ENCODE measurements at places on chromosomes 5 and 9. TPM values are rescaled to one million over a fixed set of nuclear protein-coding genes. Genes with fewer than 3 reads are reported as not detected.

The ANKRD33B gene
- 5.1 TPM for total RNA-seq

The MAP1B gene
- total RNA-seq: 164 TPM

The IFNA13 gene
- not detected for total RNA-seq

The PCDHA10 gene
- total RNA-seq: 0.59 TPM

The CDC20B gene
- not detected for total RNA-seq

The AMBP gene
- total RNA-seq: not detected

- no peak for DNase-seq
- no peaks in the 10 kb centered on the region for H3K27me3 ChIP-seq
- H3K4me1 ChIP-seq: no peaks in the 10 kb centered on the region
- H3K36me3 ChIP-seq: no peaks in the 10 kb centered on the region
Observed at GRCh38 chr5:35341189-35341588, 110.9 kb upstream of the PRLR start.

- H3K27ac ChIP-seq: no peak overlapping the region
- no peaks in the 10 kb centered on the region for H3K36me3 ChIP-seq
- DNase-seq: no peak
Observed at GRCh38 chr9:126297661-126298060, 29.0 kb upstream of the MVB12B start.

DNA sequence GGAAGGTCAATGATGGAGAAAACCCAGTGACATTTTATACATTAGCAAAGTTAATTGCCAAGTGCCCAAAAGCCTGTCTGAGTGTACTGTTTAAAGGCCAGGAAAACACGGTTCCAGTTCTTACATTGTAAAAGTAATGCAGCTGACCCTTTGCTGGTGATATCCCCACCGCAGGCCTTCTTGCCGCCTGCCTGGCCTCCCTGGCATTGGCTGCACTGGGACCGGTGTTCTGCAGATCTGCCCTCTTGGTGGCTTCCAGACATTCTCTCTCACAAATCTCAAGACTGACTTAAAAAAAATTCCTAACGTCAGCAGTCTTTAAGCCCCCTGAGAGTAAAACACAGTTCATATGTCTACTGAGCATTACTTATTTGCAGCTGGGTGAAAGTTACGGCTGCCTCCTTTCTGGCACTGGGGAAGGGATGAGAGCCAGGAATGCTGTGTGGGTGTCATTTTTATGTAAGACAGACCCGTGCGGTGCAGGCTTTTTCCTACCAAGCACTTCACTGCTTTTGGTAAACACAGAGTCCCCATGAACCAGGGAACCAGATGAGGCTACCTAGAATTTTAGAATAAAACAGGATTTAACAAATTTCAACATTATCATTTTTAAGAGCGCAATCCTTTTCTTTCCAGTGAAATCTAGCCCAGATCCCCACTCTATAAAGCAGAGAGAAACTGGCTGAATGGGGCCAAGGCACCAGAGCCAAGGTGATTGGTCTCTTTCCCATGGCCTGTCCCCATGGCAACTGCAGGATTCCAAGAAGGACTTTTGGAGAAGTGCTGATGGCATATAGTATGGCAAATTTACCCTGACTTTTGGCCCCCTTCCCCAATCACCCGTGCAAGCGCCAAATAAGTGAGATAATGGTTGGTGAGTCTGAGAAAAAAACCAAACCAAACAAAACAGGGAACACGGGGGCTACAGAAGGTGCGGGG is 80.8 kb downstream of the LMNB1 start:
- DNase-seq: peak; percentile 87
- H3K27me3 ChIP-seq: no peaks in the 10 kb centered on the region
- H3K36me3 ChIP-seq: no peaks in the 10 kb centered on the region
- no peak overlapping the region for H3K27ac ChIP-seq
- peaks cover 10% of the 10 kb centered on the region for H3K4me1 ChIP-seq
- H3K4me3 ChIP-seq: no peak overlapping the region

DNA sequence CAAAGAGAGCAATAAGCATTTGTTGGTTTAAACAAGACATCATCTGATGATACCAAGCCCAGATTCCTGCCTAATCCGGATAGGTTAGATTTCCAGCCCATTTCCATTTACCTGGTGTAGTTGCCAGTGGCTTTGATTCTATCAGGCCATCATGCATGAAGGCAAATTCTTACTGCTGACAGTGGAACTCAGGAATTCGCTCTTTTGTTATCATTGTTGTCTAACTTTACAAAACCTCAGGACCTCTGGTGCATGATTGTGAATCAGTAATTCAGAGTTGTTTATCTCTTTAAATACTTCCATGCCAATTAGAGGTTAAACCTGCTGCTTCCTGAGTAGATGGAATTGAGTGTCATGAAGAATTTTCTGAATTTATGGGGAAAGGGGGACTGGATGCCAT is 76.5 kb downstream of the C9orf152 start:
- no peaks in the 10 kb centered on the region for H3K27me3 ChIP-seq
- peaks cover 57% of the 10 kb centered on the region for H3K4me1 ChIP-seq
- peak overlapping the region; percentile 56 for H3K27ac ChIP-seq
- peaks cover 11% of the 10 kb centered on the region for H3K36me3 ChIP-seq
- peak; percentile 59 for DNase-seq

- DNase-seq: no peak
- no peak overlapping the region for H3K4me3 ChIP-seq
- H3K36me3 ChIP-seq: no peaks in the 10 kb centered on the region
- H3K27me3 ChIP-seq: peaks cover 86% of the 10 kb centered on the region
- H3K4me1 ChIP-seq: peaks cover 5% of the 10 kb centered on the region
Observed at GRCh38 chr9:98974554-98974953, 30.8 kb downstream of the COL15A1 start.

DNA sequence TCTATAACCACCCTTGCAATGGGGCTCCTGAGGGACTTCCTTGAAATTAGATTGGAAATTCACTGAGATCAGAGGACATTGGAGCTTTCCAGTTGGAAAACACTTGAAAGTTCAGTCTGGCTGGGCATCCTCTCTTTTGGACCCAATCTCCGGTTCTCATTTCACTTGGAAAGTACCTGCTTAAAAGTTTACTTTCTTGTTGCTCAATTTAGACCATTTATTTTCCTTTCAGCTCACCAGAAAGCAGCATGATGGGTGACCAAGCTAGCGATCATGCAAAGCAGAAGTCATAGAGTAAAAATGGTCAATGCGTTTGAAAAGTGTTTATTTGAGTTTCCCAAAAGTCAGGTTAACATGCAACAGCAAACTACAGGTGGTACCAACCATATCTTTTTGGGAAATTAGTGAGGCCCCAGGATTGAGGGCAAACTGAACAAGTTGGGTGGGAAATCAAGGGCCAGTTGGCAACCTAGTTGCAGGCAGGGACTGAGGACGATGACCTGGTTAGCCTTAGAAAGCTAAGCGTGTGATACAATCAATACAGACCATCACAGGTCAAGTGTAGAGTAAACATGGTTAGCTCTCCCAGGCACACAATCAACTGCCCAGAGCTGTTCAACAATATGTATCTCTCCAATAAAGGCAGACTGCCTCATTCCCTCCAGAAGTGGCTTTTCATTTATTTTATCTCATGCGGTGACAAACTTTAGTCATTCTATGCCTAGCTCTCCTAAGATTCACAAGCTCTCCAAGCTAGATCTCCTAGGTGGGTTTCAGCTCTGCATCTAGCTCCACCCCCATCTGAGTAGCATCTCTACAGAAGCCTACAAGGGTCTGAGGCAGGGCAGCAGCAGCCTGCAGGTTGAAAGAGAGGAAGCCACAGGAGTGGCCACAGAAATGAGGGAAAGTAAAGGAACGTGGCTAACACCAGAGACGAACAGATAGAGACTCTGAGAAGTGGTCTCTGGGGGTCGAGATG is 136.9 kb downstream of the UGCG start:
- no peaks in the 10 kb centered on the region for H3K36me3 ChIP-seq
- H3K4me1 ChIP-seq: peaks cover 57% of the 10 kb centered on the region
- no peak overlapping the region for H3K4me3 ChIP-seq

DNA sequence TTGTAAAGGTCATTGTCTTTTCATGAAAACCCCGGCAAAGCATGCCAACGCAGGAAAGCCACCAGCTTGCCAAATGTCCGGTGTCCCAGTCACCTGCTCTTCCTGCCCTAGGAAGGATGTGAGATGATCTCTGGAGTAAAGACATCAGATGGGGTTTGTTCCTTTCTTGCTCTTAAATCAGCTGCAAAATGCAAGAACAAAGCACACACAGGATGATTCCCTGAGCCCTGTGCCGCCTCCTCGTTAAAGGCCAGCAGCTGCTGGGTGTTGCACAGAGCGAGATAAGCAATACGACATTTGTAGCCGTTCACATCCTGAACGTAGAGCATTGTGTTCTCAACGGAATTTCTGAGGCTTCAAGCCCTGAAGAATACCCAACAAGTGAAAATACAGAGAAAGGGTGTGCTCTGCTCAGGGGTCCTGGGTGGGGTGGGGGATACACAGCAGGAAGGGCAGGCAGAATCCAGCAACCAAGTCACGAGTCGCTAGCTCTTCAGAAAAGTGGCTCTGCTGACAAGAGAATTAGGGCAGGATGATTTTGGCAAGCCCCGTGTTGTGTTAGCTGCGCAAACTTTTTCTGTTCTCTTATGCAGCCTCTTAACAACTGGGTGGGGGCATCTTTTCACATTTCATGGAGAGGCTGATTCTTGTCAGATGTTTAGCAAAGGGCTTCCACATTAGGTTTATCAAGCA is 229.2 kb upstream of the MAP3K1 start:
- DNase-seq: peak; percentile 68
- H3K27ac ChIP-seq: no peak overlapping the region
- H3K36me3 ChIP-seq: no peaks in the 10 kb centered on the region
- H3K27me3 ChIP-seq: peaks cover 5% of the 10 kb centered on the region

- peaks cover 50% of the 10 kb centered on the region for H3K4me1 ChIP-seq
- H3K36me3 ChIP-seq: no peaks in the 10 kb centered on the region
- no peaks in the 10 kb centered on the region for H3K27me3 ChIP-seq
- H3K27ac ChIP-seq: peak overlapping the region; percentile 63
Observed at GRCh38 chr5:72472666-72473422, 34.4 kb downstream of the ZNF366 start.

- DNase-seq: no peak
- no peak overlapping the region for H3K27ac ChIP-seq
- peaks cover 17% of the 10 kb centered on the region for H3K4me1 ChIP-seq
- H3K36me3 ChIP-seq: no peaks in the 10 kb centered on the region
- no peak overlapping the region for H3K4me3 ChIP-seq
Observed at GRCh38 chr9:133930046-133930681, 62.0 kb downstream of the VAV2 start.

DNA sequence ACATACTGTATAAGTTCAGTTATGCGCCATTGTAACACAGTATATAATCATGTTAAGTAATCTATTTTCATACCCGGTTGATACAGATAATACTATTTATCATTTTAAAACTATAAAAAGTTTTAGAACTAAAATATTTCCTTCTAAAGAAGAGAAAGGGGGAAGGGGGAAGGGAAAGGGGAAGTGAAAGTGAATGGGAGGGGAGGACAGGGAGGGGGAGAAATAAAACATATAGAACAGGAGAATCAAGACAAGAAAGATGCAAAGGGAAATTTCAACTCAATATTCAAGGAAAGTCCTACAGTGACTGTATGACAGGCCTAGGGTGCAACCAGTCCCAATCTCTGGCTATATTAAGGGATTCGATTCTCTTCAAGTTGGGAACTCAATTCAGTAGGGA is 1278.8 kb downstream of the MAT2B start:
- H3K27me3 ChIP-seq: no peaks in the 10 kb centered on the region
- H3K36me3 ChIP-seq: no peaks in the 10 kb centered on the region
- H3K4me1 ChIP-seq: no peaks in the 10 kb centered on the region
- no peak for DNase-seq
- no peak overlapping the region for H3K27ac ChIP-seq

- peak; percentile 72 for DNase-seq
- H3K36me3 ChIP-seq: peaks cover 93% of the 10 kb centered on the region
- H3K4me3 ChIP-seq: no peak overlapping the region
- peaks cover 4% of the 10 kb centered on the region for H3K4me1 ChIP-seq
Observed at GRCh38 chr5:14386884-14387624, 194.5 kb upstream of the OTULINL start.

GRCh38 chr5:119166026-119166425 is 95.1 kb downstream of the DMXL1 start:
- H3K4me1 ChIP-seq: no peaks in the 10 kb centered on the region
- no peak for DNase-seq
- H3K27ac ChIP-seq: no peak overlapping the region
- no peak overlapping the region for H3K4me3 ChIP-seq
- H3K27me3 ChIP-seq: no peaks in the 10 kb centered on the region

DNA sequence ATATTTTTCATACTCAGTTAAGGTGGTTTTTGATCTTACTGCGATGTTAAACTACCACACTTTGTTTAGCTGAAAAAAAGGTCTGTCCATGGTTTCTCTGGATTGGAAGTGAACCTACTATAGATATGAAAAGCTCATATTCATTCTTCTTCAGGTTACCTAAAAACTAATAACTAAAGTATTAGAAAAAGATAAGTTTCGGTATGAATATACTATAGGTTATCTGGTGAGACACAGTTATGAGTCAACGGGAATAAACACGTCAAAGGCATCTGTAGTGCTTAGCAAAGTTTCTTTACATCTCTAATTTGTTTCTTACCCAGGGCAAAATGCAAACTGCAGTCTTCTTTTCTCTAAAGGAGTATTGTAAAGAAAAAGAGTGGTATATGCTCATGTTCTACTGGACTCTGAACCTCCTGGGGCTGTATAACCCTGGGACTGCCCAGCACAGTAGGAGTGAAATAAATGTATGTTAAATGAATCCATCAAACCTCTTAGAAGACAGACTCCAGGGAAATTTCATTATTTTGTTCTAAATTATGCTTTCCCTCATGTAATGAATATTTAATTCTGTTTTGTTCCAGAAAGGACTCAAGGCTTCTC is 521.9 kb downstream of the PDE4D start:
- H3K4me3 ChIP-seq: no peak overlapping the region
- H3K4me1 ChIP-seq: no peaks in the 10 kb centered on the region
- DNase-seq: no peak
- H3K27me3 ChIP-seq: peaks cover 28% of the 10 kb centered on the region
- no peaks in the 10 kb centered on the region for H3K36me3 ChIP-seq
- no peak overlapping the region for H3K27ac ChIP-seq

- no peaks in the 10 kb centered on the region for H3K4me1 ChIP-seq
- no peak for DNase-seq
- H3K27ac ChIP-seq: no peak overlapping the region
- H3K36me3 ChIP-seq: no peaks in the 10 kb centered on the region
- H3K4me3 ChIP-seq: no peak overlapping the region
Observed at GRCh38 chr5:1161108-1161832, 40.1 kb upstream of the SLC6A19 start.

DNA sequence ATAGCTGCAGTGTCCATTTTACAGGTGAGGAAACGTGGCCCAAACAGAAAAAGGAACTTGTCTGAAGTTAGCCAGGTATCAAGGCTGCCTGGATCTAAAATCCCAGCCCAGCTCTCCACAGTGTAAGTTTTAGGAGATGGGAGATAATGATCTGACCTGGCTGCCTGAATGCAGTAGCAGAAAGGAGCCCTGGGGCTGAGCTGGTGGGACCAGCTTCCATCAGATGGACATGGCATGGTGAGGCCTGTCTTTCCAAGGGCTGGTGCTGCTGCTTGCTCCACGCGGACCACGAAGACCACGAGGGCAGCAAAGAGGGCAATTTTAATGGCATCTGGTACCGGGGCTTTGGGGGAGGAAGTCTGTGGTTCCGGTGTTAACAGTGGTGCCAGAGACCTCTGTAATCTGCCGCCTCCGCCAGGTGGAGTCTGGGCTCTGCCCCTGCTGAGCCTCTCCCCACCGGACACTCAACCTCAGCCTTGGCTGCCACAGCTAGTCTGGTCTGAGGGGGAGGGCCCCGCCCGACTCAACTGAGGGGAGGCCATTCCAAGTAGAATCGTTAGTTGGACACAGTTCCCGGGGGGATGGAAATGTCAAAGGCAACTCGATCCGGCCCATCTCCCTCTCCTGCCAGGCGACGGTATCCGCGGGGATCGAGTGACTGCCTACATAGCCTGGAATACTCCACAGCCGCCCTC is 650 bp downstream of the MYORG start:
- peaks cover 7% of the 10 kb centered on the region for H3K4me1 ChIP-seq
- H3K36me3 ChIP-seq: no peaks in the 10 kb centered on the region
- H3K27ac ChIP-seq: no peak overlapping the region
- H3K27me3 ChIP-seq: no peaks in the 10 kb centered on the region

Measured in osteoblast (primary cell).